ENCODE measurements at places on chromosomes 3 and 15.

DNA sequence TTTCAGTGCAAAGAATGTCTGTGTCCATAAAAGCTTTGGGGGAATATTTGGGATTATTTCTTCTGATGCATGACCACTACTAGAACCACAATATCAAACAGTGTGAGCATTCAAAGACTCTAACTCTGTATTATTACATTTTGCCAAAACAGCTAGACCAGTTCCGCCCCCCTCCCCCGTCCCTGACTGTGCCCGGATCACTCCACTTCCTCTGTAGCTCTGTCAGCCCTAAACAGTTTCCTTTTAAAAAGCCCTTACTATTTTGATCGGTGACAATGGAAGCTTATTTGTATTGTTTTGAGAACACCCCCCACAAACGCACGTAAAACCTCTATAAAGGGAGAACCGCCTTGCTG lies 36.6 kb upstream of the EPHB3 start:
- no peak for DNase-seq

- no peak for DNase-seq
Observed at GRCh38 chr3:195441992-195442572, 738 bp downstream of the ACAP2 start.

DNA sequence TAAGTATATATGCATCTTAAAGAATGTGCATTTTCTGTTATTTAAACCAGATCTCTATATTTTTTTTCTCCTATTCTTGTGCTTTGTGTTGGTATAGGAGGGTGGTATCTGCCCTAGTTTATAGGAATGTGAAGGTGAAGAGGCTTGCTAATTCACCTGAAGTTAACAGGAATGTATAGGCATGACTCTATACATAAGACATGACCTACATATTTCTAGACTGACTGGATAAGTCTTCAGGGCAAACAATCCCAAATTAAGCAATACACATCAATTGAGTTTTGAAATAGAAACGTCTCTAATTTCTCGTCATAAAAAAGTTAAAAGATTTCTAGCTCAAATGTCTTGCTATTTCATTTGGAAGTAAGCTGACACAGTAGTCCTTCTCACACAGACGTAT lies 410.0 kb downstream of the DIPK2A start:
- DNase-seq = no peak

DNA sequence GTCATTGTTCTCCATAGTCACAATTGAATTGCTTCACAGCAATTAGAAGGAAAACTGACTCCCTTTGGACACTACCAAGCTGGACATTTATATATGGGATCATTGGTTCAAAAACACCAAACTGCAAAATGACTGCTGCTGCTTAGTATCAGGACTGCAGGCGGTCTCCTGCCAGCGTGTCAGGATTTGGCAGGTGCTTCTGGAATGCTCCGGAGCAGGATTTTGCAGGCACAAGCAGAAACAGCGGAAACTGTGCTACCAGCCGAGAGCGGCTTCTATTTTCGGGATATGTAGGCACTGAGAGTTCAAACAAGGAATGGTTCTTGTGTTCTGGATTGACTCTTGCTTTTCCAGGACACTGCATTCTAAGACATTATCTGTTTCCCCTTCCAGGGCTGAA lies 95.5 kb downstream of the SSR3 start:
- no peak for DNase-seq

DNA sequence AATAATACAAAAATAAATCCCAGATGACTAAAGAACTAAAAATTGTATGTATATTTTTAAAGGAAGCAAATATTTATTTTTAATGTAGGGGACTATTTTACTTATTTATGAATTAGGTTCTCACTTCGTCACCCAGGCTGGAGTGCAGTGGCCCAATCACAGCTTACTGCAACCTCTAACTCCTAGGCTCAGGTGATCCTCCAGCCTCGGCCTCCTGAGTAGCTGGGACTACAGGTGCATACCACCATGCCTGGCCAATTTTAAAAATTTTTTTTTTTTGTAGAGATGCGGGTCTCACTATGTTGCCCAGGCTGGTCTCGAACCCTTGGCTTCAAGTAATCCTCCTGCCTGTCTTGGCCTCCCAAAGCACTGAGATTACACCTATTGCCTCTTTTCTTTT lies 42.6 kb downstream of the CMTM7 start:
- no peak for DNase-seq

- no peak for DNase-seq
Observed at GRCh38 chr3:135135445-135135844, 340.4 kb downstream of the EPHB1 start.

- DNase-seq = peak; percentile 14
Observed at GRCh38 chr15:47516558-47516957, 200.7 kb upstream of the SEMA6D start.

DNA sequence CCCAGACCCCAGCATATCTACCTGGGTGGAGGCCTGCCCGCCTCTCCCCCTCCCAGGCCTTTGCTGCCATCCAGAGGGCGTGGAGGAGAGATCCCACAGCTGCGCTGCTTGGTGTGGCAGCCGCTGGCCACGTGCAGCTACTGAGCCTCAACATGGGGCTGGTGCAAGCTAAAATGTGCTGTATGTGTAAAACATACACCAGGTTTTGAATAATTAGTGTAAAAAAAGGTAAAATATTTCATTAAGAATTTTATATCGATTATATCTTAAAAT lies 95.8 kb downstream of the SEC22A start:
- no peak for DNase-seq

GRCh38 chr3:72176537-72177041 lies 391.6 kb upstream of the PROK2 start:
- DNase-seq = no peak

- no peak for DNase-seq
Observed at GRCh38 chr3:98766924-98767323, 3.8 kb downstream of the ST3GAL6 start.

DNA sequence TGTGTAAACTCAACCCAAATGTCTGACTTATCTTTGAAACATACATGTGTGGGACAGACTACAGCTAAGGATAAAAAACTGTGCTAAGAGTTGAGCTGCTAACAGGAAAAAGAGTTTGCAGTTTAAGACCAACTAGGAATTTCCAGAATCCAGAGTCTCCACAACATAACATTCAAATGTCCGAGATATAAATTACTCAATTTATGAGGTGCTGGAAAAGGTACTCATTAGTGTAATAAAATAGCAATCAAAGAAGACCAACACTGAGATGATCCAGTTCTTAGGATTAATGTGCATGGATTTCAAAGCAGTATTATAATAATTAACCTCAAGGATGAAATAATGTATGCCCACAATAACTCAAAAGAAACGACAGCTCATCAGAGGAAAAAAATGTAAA lies 426.5 kb upstream of the KCNMB2 start:
- DNase-seq = no peak

DNA sequence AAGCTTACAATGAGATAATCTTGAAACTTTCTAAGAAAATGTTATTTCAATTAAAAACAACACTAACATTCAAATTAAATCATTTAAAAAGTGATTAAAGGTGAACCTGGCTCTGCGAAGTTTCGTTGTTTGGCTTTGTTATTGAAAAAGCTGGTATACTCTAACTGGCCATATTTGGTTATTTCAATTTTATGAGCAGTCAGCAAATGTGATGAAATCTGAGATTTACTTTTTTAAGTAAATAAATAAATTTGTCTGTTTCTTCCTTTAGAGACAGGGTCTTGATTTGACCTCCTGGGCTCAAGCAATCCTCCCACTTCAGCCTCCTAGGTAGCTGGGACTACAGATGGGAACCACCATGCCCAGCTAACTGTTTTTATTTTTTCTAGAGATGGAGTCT lies 38.0 kb downstream of the CDV3 start:
- no peak for DNase-seq

- no peak for DNase-seq
Observed at GRCh38 chr15:66027268-66027805, 158.0 kb downstream of the RAB11A start.

- DNase-seq = no peak
Observed at GRCh38 chr3:125349556-125350165, 25.5 kb downstream of the ZNF148 start.

- DNase-seq = no peak
Observed at GRCh38 chr15:40300367-40300766, 7.4 kb downstream of the PLCB2 start.

DNA sequence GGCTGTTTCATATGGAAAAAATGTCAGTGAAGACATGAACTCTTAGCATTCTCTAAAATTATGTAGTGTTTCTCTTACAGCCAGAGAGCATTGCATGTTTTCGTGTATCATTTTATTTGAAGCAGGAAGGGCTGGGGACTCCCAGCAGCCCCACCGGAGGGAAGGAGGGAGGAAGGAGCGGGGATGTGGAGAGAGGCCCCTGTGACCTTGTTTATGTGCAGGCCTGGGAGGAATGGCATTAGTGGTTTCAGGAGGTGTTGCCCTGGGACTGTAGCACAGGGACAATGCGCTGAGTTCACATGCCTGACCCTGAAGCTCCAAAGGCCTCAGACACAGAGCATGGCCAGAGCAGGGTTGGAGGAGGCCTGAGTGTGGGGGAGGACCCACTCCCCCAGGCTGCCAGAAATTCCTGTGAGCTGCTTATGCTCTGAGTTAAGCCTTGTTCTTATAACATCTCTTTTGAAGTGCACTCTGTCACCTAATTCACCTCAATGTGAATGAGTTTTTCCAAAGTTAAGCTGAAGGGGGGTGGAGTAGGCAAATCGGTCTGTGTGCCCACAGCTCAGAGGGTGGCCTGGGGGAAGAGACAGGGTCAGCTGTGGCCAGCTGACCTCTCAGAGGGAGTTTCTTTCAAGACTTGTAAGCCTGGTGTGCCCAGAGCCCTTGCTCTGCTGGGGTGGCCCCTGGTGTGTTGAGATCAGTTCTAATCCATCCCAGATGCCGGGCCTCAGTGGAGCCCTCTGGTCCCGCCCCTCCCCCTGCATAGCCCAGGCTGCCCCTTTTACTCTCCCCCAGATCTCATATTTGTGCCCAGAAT lies 3.9 kb upstream of the RNU6-1 start:
- no peak for DNase-seq

DNA sequence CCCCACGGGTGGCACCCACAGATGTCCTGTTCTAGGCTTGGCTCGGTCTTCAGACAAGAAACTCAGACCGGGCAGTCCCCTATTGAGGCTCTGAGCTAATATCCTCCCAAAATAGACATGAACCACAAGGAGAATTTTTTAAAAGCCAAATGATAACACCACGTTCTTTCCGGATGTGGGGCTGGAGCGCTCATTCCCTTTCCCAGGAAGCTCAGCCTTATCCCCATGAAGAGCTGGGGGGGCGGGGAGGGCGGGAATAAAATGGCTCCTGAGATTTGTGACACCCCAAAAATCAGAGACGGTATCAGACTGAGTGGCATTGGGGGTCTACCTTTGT lies 1.1 kb downstream of the SLC6A1 start:
- no peak for DNase-seq

DNA sequence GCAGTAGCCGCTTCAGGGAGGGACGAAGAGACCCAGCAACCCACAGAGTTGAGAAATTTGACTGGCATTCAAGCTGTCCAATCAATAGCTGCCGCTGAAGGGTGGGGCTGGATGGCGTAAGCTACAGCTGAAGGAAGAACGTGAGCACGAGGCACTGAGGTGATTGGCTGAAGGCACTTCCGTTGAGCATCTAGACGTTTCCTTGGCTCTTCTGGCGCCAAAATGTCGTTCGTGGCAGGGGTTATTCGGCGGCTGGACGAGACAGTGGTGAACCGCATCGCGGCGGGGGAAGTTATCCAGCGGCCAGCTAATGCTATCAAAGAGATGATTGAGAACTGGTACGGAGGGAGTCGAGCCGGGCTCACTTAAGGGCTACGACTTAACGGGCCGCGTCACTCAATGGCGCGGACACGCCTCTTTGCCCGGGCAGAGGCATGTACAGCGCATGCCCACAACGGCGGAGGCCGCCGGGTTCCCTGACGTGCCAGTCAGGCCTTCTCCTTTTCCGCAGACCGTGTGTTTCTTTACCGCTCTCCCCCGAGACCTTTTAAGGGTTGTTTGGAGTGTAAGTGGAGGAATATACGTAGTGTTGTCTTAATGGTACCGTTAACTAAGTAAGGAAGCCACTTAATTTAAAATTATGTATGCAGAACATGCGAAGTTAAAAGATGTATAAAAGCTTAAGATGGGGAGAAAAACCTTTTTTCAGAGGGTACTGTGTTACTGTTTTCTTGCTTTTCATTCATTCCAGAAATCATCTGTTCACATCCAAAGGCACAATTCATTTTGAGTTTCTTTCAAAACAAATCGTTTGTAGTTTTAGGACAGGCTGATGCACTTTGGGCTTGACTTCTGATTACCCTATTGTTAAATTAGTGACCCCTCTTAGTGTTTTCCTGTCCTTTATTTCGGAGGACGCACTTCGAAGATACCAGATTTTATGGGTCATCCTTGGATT lies at the start of gene MLH1:
TSS of gene MLH1 (plus strand) at position 193 of the 958 bp plus-strand sequence. CDS start at position 223, 30 bp downstream.
- peak; percentile 100 for DNase-seq

- no peak for DNase-seq
Observed at GRCh38 chr3:123872621-123873020, 11.5 kb downstream of the MYLK start.

- DNase-seq = peak; percentile 89
Observed at GRCh38 chr3:72892081-72892775, 4.4 kb downstream of the GXYLT2 start.

DNA sequence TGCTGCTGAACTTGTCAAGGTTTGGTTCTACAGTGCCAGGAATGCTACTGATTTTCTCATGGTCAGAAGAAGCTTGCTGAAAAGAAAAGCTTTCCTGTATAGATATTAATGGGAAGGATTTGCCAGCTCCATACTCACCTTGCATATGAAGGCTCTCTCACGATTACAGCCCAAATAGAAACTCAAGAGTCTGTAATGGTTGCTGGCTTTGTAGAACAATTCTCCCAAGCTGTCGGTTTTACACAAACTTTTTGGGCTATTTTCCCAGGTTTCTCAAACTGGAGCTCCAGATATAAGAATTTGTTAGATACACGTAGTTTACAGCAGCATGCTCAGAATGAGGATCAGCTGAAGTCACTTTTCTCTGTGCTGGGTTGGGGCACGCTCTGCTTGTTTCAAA lies 30.1 kb upstream of the LRRC3B start:
- no peak for DNase-seq

DNA sequence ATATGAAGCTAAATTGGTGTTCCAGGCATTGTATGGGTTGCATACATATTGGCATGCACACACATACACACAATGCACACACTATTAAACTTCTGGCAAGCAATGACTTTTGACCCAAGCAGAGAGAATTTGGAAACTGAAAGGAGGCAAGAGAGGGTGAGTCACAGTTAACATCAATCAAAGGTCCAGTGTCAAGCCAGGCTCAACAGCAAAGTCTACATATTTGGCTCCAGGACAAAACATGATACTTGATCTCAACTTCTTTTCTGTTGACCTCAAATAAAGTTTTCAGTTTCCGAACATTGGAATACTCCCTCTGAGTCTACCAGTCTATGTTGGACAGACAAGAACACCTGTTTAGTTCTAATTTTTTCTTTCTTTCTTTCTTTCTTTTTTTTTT lies 28.3 kb downstream of the IL12A start:
- DNase-seq = no peak

DNA sequence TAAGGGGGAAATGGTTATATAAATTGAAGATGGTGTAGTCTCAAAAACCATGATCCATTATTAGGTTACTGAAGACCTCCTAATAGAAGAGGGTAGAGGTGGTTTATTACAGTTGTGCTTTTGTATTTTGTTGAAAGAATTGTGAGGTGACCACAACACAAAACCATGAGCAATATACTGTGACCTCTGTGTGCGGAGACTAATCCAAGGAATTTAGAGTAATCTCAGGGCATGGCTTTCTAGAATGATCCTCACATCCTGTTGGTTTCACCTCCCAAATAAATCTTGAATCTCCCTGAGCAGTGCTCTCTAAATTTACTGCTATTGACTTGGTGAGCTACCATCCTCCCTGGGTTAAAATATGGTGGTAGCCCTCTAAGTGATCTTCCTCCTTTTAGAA lies 52.3 kb downstream of the PTPRG start:
- no peak for DNase-seq
